Colonic mucosa (tissue), 4 donors: ENCODE measurements at places on chromosomes 5 and 9. TPM values are rescaled to one million over a fixed set of nuclear protein-coding genes. Genes with fewer than 3 reads are reported as not detected.
A peak's percentile ranks its signal among the peaks of the same experiment; 100 is the strongest.

C5orf58 gene
- total RNA-seq: not detected

GRCh38 chr5:58849921-58850667, 267.2 kb downstream of the RAB3C start:
- DNase-seq: peak; percentile 28

- peak; percentile 23 for DNase-seq
These were observed 252.4 kb upstream of the NFIL3 start for GRCh38 chr9:91676046-91676445.

- DNase-seq: peak; percentile 32
These were observed 214.1 kb upstream of the ADCY2 start for GRCh38 chr5:7181841-7182240.

- DNase-seq: no peak
These were observed 112.6 kb upstream of the ARRDC3 start for GRCh38 chr5:91495699-91496098.

DNA sequence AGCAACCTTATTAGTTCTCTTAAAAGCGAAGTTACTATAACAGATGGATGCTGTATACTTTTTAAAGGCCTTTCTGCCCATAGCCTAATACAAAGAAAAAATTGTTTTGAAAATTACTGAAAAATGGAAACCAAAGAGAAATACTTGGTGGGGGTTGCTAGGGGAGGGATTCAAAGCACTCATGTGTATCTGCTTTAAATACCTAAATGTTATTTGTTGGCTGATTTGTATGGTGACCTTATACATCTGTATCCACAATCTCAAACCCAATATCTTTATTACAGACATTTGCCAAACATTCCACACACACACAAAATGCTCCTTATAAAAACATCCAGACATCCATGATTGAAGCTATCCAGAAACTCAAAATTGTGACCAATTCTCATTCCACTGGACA, 172.0 kb downstream of the ADAMTS12 start:
- no peak for DNase-seq

DNA sequence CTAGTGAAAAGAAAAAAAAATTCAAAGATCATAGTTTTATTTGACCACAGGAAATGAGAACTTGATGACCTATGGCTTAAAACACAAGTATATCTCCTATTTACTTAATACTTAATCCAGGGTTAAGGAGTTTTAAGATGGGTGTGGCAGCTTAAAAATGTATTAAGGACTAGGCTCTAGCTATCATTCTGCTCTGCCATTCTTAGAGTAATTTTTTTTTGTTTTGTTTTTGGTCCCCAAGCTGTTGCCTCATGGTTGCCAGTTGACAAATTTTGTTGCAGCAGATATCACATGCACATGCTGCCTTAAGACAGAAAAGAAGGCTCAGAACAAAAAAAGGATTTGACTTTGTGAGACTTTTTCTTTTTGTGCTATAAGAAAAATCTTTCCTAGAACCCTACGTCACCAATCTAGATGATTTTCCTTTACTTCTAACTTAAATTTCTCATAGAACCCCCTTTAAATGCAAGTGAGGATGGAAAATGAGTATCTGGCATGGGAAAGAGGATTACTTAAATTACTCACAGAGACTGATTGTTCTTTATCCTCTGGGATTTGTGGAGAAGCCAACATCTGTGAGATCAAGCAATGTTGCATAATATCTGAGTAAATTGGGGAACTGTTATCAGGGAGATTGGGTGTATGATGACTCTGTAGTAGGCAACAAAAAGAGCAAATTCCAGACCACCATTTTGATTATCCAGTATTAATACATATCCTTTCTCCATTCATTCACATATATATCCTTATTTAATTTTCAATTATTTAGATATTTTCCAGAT, 364.7 kb upstream of the CD180 start:
- no peak for DNase-seq

ADRA1B gene
- 0.32 TPM for total RNA-seq
